ENCODE measurements at places on chromosomes 6 and 20.

DNA sequence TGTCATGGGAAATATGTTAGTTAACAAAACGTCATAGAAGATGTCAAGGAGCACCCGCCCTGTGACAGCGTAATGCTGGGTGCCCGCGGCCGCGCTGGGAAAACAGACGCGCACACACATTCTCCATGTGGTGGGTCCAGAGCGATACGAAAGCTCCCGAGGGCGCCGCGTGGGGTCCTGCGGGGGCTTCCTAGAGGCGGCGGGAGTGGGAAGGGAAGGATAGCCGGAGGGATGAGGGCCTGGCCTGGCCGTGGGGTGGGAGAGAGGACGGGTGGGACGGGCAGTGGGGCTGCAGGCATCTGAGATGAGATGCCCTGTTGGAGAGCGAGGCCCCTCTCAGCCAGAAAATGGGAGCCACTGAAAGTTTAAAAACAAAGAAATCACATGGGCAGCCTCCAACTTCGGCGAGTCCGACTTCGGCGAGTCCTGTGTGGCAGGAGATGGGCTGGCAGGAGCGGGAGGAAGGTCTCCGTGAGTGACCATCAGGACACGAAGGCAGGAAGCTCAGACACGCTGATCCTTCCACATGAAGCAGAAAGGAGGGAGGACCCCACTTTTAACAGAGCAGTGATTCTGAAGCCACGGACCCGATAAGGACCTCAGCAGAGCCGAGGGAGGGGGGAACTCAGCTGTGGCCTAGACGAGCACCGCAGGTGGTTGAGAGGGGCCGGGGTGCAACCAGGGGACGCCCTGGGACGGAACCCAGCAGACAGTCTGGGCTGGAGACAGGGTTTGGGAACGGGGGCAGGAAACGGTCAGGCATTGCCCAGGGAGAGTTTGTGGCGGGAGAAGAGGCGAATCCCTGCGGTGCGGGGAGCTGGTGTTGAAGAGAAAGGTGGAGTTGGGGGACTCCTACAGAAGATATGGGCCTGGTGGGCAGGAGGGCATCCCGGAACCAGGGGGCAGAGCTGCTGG, 114.1 kb upstream of the FRMD1 start:
- DNase-seq: peak; percentile 35
- H3K27ac ChIP-seq: no peak overlapping the region
- H3K4me1 ChIP-seq: no peaks in the 10 kb centered on the region
- no peak overlapping the region for H3K4me3 ChIP-seq
- H3K36me3 ChIP-seq: no peaks in the 10 kb centered on the region
- no peaks in the 10 kb centered on the region for H3K27me3 ChIP-seq

DNA sequence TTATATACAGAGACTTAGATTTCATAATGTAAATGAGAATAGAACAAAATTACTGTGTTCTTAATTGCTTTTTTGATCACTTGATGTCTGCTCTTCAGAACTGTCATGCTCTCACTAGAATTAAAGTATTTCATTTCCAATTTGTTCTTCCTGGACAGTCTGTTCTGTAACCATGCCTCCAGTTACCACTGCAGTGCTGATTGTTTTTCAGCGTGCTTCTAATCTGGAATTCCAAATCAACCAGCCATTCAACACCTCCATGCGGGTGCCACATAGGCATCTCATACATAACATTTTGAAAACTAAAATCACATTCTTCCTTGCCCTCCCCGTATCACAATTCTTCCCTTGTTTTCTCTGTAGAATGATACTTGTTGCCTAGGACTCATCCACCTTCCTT, 132.8 kb downstream of the QKI start:
- H3K4me3 ChIP-seq: no peak overlapping the region
- no peaks in the 10 kb centered on the region for H3K27me3 ChIP-seq
- no peaks in the 10 kb centered on the region for H3K36me3 ChIP-seq
- DNase-seq: no peak
- H3K4me1 ChIP-seq: no peaks in the 10 kb centered on the region
- no peak overlapping the region for H3K27ac ChIP-seq

- no peaks in the 10 kb centered on the region for H3K36me3 ChIP-seq
- H3K4me1 ChIP-seq: peaks cover 3% of the 10 kb centered on the region
- H3K27me3 ChIP-seq: no peaks in the 10 kb centered on the region
- no peak overlapping the region for H3K27ac ChIP-seq
- H3K4me3 ChIP-seq: no peak overlapping the region
These were observed 89.3 kb downstream of the RNASET2 start for GRCh38 chr6:166866839-166867637.

DNA sequence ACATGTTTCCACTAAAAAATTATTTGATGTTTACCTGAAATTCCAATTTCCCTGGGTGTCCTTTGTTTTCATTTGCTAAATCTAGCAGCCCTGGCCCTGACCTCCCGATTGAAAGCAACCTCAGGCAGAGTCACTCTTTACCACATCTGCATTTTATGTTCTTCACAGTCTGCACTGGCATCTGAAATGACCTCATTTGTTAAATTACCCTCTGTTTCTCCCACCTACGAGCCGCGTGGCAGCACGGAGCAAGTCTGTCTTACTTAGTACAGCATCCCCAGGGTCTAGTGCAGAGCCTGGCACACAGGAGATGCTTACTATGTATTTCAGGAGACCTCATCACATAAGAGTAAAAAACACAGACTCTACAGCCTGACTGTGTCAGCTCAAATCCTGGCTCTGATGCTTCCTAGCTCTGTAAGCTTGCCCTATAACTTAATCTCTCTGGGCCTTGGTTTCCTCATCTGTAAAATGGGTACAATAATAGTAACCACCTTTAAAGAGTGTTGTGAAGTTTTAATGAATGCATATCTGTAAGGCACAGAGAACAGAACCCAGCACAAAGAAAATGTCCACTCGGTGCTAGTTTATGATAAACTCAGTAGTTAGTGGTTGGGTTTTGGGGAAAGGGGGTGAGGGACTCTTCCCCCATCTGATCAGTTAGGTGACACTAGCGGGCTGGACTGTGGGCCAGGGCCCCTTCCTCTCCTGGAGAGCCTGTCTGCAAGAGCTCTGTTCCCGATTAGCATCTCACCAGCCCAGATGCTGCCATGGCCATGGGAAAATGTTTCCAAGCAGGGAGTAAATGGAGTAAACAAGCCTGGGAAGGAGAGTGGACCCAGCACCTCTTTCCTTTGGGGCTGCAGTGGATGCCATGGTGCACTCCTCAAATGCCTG, 88.2 kb downstream of the PREX1 start:
- H3K4me1 ChIP-seq: peaks cover 7% of the 10 kb centered on the region
- no peaks in the 10 kb centered on the region for H3K27me3 ChIP-seq
- peak overlapping the region; percentile 66 for H3K27ac ChIP-seq
- DNase-seq: no peak
- peaks cover 31% of the 10 kb centered on the region for H3K36me3 ChIP-seq
- H3K4me3 ChIP-seq: no peak overlapping the region

- no peak for DNase-seq
- H3K27me3 ChIP-seq: no peaks in the 10 kb centered on the region
- no peaks in the 10 kb centered on the region for H3K4me1 ChIP-seq
- H3K27ac ChIP-seq: no peak overlapping the region
- H3K4me3 ChIP-seq: no peak overlapping the region
These were observed 42.5 kb upstream of the HBS1L start for GRCh38 chr6:135097172-135097571.

- no peak for DNase-seq
- no peak overlapping the region for H3K4me3 ChIP-seq
- H3K27ac ChIP-seq: no peak overlapping the region
- no peaks in the 10 kb centered on the region for H3K27me3 ChIP-seq
- no peaks in the 10 kb centered on the region for H3K4me1 ChIP-seq
These were observed 31.9 kb upstream of the PSMF1 start for GRCh38 chr20:1086277-1087213.

GRCh38 chr6:105873211-105873704, 212.9 kb upstream of the PRDM1 start:
- H3K4me3 ChIP-seq: no peak overlapping the region
- H3K36me3 ChIP-seq: no peaks in the 10 kb centered on the region
- H3K27me3 ChIP-seq: no peaks in the 10 kb centered on the region
- DNase-seq: no peak
- H3K27ac ChIP-seq: no peak overlapping the region

GRCh38 chr20:34310481-34311117, 7.4 kb upstream of the AHCY start:
- H3K27me3 ChIP-seq: no peaks in the 10 kb centered on the region
- no peaks in the 10 kb centered on the region for H3K36me3 ChIP-seq
- no peak overlapping the region for H3K27ac ChIP-seq
- no peak for DNase-seq

DNA sequence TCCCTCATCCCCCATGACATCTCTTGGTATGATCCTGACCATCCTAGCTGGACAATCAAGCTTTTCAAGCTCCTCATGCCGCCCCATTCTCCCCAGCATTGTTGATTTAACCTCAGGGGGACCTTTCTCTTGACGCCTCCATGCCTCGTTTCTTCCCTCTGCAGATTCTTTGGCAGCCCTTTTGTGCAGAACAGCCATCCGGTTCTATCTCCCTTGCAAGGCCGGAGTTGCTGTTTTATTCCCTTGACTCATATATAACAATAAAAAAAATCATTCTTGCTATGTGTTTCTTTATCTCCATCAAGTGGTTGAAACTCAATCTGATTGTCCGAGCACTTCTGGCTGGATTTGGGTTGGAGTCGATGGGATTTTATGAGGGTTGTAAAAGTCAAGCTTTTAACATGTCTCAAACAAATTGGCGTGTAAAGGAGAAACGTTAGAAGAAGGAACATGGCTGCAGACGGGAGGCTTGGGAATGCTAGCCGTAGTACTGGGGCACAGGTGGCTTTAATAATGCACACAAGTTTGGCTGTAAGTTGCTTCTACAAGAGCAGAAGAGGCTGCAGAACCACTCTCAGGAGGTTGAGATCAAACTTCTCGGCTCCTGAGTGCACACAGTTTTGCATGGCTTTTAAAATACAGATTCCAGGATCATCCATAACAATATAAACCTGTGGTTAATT, 3.9 kb upstream of the SULF2 start:
- no peaks in the 10 kb centered on the region for H3K4me1 ChIP-seq
- no peaks in the 10 kb centered on the region for H3K36me3 ChIP-seq
- no peak for DNase-seq
- no peaks in the 10 kb centered on the region for H3K27me3 ChIP-seq

GRCh38 chr20:40687384-40688128, 1.5 kb downstream of the MAFB start:
- peaks cover 8% of the 10 kb centered on the region for H3K4me1 ChIP-seq
- H3K27me3 ChIP-seq: no peaks in the 10 kb centered on the region
- peak overlapping the region; percentile 60 for H3K4me3 ChIP-seq
- DNase-seq: no peak

- H3K4me1 ChIP-seq: no peaks in the 10 kb centered on the region
- no peaks in the 10 kb centered on the region for H3K27me3 ChIP-seq
- H3K27ac ChIP-seq: no peak overlapping the region
- H3K4me3 ChIP-seq: no peak overlapping the region
- no peak for DNase-seq
- H3K36me3 ChIP-seq: no peaks in the 10 kb centered on the region
These were observed 55.1 kb upstream of the FBXL4 start for GRCh38 chr6:99002831-99003230.

GRCh38 chr20:3251806-3252205, 12.8 kb upstream of the SLC4A11 start:
- peaks cover 11% of the 10 kb centered on the region for H3K4me1 ChIP-seq
- no peak for DNase-seq
- H3K27ac ChIP-seq: no peak overlapping the region
- H3K27me3 ChIP-seq: no peaks in the 10 kb centered on the region
- peaks cover 39% of the 10 kb centered on the region for H3K36me3 ChIP-seq

GRCh38 chr6:170459451-170459850, 93.7 kb downstream of the PSMB1 start:
- H3K4me3 ChIP-seq: no peak overlapping the region
- H3K27ac ChIP-seq: no peak overlapping the region
- no peak for DNase-seq
- H3K36me3 ChIP-seq: no peaks in the 10 kb centered on the region

DNA sequence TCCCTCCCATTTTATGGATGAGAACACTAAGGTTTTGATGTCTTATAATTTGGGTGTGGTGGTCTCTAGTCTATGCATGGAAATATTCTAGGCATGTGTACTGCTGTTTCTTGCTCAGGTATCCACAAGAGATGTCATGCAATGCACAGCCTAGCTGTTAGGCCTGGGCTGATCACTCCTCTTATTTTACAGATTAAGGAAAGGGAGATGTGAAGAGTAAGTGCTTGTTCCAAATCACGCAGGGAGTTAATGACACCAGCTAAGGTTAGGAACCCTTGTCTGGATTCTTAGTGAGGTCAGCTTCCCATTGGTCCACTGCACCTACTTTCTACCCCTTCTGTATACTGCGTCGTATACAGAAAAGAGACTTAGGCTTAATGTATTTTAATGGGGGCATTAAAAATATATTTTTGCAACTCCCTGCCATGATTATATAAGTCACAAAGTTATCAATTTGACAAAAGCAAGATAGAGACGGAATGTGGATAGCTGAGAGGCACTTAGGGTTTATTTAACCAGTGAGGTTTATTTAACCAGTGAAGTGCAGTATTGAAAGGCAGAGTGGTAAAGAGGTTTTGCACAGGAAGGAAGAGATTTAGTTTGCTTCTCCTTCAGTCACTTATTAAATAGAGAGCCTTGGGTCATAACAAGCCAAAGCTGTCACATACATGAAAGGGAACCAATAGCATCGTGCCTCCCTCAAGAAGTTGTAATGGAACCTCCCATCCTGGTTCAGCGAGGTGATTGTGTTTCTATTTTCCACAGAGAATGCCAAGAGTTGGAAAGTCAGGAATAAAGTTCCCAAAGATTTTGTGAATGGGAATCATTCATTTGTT, 95.0 kb upstream of the FAM184A start:
- no peak overlapping the region for H3K4me3 ChIP-seq
- H3K27ac ChIP-seq: no peak overlapping the region
- no peaks in the 10 kb centered on the region for H3K27me3 ChIP-seq
- no peaks in the 10 kb centered on the region for H3K36me3 ChIP-seq
- no peaks in the 10 kb centered on the region for H3K4me1 ChIP-seq

- DNase-seq: no peak
These were observed 15.7 kb upstream of the CST7 start for GRCh38 chr20:24933266-24933908.

DNA sequence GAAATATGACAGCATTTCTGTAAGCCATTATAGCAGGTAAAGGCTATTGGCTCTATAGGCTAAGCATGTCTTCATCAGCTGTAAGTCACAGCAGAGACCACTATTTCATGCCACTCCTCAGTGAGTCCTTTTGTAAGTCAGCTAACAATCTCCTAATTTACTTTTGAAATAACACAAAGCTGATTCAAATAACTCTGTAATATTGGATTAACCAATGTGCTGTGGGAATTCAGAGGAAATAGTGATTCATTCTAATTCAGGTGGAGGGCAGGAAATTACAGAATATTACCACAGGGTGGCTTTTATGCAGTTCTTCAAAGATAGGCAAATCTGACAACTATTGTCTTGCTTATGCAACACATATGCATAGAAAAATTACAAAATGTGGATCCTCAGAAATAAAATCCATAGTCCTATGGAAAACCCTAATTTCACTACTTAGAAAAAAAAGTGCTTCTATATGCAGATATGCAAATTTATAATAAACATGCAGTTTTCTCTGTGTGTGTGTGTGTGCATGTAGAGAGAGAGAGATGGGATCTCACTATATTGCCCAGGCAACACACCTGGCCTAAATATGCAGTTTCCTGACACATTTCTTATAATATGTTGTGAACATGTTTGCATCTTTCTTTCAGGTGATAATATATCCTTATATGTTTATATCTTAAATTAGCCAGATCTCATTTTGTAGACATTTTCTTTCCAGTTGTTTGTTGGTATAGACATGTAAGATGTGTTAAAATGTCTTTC, 4.8 kb upstream of the SMIM28 start:
- no peaks in the 10 kb centered on the region for H3K27me3 ChIP-seq
- H3K4me1 ChIP-seq: no peaks in the 10 kb centered on the region
- no peak overlapping the region for H3K4me3 ChIP-seq
- no peaks in the 10 kb centered on the region for H3K36me3 ChIP-seq

All from ascending aorta (tissue), 2 donors.